ENCODE measurements at places on chromosomes 4 and X.

DNA sequence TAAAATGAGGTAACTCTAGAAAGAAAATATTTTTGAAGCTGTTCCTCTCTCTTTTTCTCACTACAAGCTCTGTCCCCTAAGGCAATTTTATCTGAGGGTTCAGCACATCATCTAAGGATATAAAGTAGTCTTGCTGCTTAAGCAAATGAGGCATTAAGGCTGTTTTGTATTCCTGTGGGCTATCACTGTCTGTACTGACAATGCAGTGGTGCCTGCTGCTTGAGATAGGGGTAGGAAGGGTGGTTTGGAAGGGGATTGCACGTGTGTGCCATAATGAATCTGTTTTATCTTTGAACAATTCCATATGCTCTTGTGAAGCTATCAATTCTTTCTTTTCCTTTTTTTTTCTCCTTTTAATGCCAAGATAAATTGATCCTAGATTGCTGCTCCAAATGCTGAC, 128.0 kb upstream of the ATOH1 start:
- DNase-seq = no peak

DNA sequence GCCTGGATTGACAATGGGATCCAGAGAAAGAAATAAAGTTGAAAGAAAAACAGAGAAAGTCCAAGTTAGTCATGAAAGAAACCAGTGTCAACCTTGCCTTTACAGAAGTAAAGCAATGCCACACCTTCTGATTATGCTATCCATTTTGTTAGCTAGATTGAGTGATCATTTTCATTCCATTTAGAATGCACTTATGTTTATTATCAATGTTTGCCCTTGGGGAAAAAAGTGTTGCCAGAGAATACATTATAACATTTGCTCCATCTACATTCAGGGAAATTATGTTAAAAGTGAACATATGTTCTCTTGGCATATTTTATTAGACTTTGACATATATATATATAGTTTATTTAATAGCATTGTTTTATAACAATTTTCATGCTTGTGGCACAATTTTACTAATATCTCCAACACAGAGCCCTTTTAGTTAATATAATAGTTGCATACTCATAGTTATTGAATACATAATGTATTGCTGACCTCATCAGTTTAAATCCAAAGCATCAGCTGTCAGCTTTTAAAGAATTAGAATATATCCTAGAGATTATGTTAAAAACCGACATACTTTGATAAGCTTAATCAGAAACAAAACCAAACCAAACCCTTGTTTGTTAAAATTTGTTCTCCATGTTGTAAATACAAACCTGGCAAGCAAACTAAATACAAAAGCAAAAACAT, 134.2 kb downstream of the SORBS2 start:
- DNase-seq = no peak

GRCh38 chr4:25697516-25697915, 41.9 kb downstream of the SLC34A2 start:
- no peak for DNase-seq

DNA sequence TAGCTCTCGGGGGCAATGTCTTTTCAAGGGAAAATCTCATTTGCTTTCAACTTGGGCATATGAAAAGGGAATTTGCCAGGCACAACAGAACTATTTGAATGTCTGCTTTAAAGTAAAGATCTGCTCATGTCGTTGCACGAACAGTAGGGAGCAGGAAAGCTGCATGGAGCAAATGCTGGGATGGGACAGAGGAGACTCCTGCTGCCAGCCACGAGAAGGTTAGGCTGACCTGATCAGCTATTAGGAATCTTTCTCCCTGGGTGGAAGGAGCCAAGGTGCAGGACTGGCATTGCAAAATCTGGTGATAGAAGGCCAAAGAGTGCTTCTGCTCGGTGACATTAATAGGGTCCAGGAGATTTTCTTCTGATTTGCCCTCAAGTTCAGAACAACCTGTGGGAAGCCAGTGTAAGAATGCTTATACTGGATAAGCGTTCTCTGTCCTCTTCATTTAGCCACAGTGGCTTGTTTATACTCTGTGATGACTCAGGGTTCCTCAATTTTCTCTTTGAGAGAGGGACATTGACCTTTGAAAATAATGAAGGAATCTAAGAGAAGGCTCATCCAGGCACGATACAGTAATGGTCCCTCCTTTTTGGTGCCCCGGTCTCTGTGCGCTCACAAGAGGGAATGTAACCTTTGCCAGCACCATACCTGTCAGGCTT, 22.9 kb downstream of the FHL1 start:
- no peak for DNase-seq

DNA sequence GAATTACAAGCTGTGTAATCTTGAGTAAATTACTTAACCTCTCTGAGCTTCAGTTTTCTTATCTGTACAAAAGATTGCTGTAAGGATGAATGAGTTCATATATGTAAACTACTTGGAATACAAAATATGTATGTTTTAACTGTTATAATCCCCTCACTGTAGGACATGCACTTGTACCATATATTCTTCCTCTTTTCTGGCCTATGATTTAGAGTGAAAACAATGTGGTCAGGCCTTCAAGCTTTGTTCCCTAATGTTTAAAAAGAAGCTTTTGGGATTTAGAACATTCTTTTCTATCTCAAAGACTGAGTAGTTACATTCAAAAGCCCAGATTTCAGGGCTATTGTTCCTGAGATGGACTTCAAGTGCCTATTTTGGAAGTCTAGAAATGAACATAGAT, 26.7 kb upstream of the GPRIN3 start:
- no peak for DNase-seq

DNA sequence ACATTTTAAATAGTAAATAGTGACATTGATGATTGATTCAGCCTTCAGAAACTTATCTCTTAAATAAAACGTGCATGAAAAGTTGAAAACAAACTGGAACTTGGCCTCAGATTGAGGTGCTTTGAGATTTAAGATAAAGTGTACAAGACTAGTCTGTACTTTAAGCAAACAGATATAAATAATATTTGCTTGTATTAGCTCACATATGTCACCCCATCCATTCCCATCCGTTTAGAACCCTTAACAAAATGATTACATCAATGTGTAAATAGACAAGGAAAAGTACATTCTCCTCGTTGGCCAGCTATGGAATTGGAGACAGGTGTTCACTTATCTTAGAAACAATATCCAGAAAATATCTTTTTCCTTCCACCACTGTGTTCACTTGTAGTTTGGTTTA, 130.8 kb downstream of the BANK1 start:
- DNase-seq = no peak

DNA sequence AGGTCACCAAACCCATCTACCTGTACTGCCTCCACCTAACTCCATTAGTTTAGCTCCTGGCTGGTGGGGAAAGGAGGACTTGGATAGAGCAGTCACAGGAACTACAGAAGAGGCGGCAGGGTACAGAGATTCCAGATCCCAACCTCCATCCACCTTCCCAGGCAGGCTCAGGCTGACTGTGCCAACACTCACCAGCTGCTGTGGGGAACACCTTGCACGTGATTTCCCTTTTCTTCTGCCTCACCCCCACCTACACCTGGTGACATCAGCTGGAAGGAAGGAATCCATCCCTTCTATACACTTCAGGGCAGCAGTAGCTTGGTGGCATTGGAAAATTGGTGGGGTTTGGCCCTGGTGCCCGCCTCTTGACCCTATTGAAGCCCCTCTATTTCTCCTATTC, 41.5 kb downstream of the EFNB1 start:
- no peak for DNase-seq

DNA sequence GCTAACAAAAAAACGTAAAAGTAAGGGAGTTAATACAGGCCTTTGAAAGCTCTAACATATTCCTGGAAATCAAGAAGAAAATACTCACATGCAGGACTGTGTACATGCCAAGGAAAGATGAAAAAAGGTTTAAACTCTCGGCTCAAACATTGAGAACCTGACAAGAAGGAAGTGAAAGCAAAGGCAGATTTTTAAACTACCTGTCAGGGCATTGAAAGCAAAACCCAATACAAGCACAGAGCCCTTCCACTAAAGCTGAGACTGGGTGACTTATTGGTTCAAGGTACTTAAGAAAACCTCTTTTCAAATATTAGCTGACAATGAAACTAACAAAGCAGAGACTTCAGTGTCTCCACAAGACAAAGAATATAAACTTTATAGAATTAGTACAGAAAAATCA, 313.0 kb upstream of the GRID2 start:
- no peak for DNase-seq

- DNase-seq = no peak
These were observed 35.6 kb downstream of the PKD2 start for GRCh38 chr4:88043001-88043400.

DNA sequence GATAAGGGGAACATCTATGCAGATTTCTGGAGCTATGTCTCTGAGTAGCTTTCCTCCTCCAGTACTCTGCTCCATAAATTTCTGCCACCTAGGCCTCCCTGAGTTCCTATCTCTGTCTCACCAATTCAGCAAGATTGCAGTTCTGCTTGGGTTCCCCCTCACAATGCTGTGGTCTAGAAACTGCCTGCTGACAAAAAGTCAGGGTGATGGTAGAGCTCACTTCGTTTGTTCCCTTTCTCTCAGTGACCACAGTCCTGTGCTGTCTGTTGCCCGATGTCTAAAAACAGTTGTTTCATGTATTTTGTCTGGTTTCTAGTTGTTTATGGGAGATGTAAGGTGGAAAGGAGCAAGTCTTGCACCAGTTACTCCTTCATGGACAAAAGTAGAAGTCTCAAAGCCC, 41.1 kb downstream of the AMMECR1 start:
- no peak for DNase-seq

GRCh38 chrX:31233941-31234496, 162.2 kb upstream of the FTHL17 start:
- DNase-seq = no peak

- no peak for DNase-seq
These were observed 24.9 kb downstream of the APLN start for GRCh38 chrX:129629837-129630236.

DNA sequence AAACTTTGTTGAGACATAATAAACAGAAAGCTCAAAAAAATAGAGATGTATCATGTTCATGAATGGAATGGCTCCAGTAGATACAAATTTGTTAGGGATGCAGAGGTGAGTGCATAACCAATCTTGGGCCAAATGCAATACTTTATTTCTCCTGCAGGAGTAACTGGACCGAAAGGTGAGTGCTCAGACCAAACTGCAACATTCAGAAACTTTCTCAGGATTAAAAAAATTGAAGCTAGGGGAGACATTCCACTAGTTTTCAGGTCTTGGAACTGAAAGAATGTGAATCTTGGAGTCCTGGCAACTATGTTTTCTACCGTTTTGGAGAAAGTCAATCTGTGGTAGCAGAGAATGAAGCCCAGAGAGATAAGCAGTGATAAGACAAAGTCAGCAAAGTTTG, 21.2 kb upstream of the LCORL start:
- DNase-seq = no peak

GRCh38 chr4:42710761-42711160, 53.9 kb upstream of the ATP8A1 start:
- DNase-seq = no peak

DNA sequence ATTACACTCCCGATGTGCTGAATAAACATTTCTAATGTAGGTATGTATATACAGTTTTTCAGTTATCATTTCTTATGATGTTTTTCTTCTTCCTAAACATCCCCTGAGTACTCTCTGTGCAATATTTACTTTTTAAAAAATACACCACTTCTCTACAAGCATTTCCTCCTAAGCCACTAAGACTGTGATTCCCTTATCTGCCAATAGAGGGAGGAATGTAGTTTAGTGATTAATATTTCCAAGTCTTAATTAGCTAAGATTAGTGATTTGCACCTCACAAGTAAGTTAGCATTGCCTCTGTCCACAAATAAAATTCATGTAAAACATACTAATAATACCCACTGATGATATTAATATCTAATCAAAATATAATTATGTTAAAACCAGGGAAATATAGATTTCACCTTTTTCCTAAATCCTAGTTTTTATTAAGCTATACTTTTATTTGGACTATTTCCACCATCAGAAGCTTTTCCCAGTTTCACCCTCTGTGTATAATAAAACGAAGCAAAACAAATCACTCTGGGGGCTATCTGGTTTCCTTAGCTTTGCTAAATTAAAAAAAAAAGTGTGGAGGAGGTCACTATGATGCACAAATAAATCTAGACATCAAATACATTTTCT, 909.1 kb downstream of the FAT4 start:
- DNase-seq = no peak

- no peak for DNase-seq
These were observed 77.5 kb downstream of the INTS12 start for GRCh38 chr4:105630670-105631655.

GRCh38 chr4:83701041-83701440, 165.1 kb downstream of the GPAT3 start:
- no peak for DNase-seq

DNA sequence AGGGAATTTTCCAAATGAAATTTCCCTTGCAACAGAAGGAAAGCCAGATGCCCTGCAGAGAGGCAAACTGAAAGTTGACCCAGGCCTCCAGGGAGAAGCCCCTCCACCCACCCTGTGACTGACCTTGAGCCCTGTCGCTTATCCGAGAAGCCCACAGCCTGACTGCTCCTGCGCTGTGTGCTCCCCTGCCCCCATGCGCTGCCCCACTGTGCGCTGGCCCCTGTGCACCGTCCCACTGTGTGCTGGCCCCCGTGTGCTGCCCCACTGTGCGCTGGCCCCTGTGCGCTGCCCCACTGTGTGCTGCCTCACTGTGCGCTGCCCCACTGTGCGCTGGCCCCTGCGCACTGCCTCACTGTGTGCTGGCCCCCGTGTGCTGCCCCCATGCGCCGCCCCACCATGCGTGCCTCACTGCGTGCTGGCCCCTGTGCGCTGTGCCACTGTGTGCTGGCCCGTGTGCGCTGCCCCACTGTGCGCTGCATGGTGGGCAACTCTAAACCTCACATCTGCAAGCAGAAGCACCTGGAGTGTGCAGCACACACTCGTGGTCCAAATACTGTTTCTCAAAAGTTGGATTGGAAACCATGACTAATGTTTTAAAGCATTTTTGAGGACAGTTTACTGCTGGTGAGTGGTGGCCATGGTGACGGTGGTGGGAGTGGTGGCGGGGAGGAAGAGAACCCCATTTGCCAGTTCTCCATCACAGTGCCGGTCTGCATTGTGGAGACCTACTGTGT, 8.3 kb upstream of the GRPEL1 start:
- no peak for DNase-seq

GRCh38 chr4:156326246-156326645, 372.6 kb upstream of the CTSO start:
- DNase-seq = no peak

DNA sequence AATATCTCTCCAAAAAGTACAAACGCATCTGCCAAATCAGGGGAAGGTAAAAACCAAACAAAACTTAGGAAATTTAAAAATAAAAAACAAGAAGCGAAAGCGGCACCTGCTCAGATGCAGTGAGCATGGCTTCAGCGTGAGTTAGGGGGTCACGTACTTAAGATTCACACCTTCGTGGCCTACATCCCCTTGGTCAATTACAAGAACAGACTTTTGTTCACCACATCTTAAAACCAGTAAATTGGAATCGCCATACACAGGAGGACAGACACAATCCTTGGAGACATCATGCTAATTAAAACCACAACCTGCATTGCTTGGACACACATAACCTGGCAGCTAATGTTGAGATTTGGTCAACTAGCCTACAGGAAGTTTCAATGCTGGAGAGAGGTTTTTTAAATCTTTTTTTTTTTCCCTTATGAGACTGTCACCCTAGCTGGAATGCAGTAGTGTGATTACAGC, 12.5 kb upstream of the SEL1L3 start:
- no peak for DNase-seq

All from activated CD4-positive, CD25-positive, alpha-beta regulatory T cell treated with anti-CD3 and anti-CD28 coated beads, Interleukin-2, amount 50 U/mL, for 72 hours (primary cell).